Globus pallidus (tissue), 1 donor: ENCODE measurements at places on chromosomes 3 and 15.
A peak's percentile ranks its signal among the peaks of the same experiment; 100 is the strongest.

- no peak for DNase-seq
These were observed 130.1 kb upstream of the PRICKLE2 start for GRCh38 chr3:64355401-64355807.

DNA sequence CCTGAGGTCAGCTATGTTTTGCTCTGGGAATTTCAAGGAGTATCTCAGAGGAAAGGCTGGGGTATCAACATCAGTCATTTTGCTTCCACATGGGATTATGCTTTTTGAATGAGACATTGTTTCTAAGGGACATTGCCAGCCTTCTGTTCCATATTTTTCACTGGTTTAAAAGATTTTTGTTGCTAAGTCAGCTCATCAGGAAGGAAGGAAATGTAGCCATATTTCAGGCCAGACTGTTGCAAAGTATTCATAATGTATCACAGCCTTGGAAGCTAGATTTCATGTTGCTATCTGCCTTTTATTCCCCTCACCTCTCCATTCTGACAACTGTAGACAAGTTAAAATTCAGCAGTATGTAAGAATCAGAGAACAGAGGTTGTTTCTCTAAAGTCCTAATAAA, 61.0 kb upstream of the CHRM5 start:
- DNase-seq: no peak

DNA sequence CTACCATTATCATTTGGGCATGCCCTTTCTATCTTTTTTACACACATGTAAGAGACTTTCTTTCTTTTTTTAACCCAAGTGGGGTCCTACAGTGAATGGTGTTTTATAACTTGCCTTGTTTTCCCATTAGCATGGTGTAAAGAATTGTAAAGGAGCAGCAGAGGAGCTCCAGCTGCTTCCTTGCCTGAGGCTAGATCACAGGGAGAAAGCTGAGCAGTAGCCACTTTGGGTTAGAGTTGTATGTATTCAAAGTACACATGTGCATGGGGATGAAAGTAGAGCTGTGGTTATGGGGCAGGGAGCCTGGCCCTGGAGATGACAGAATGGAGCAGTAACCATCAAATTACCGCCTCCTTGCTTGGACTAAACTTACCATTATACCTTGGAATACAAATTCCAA, 231.1 kb upstream of the PDZRN3 start:
- no peak for DNase-seq

GRCh38 chr3:11245827-11246662, 26.2 kb upstream of the ATG7 start:
- no peak for DNase-seq

DNA sequence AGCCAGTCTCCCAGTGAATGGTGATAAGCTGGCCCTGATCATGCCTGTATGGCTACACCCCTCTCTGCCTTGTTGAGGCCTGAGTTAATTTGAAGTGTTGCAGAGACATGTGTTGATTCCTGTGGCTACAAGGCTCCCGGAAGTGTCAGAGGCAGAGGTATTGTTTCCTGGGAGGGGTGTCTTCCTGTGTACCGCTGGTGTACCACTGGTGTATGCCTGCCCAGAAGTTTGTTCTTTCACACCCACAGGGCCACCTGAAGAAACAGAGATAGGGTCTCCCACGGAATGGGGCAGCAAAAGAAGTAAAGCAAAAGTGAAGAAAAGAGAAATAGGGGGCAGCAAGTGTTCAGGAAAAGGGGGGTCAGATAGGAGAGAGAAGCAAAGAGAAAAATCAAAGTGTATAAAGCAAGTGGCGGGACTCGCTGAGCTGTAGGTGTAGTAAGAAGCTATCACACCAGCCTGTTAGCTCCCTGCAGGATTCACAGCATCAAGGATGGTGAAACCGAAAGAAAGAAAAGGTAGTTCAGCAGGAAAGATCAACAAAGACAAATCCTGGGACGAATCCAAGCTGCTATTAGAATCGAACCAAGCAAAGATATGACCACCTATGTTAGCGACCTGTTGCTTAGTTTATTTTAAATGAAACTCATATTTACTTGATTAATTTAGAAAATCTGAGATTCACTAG, 36.6 kb upstream of the CD47 start:
- no peak for DNase-seq

- no peak for DNase-seq
These were observed 31.4 kb upstream of the TBL1XR1 start for GRCh38 chr3:177228601-177229190.

- no peak for DNase-seq
These were observed 38.1 kb upstream of the SV2B start for GRCh38 chr15:91061997-91062396.

GRCh38 chr3:166060789-166061479, 223.7 kb upstream of the BCHE start:
- DNase-seq: no peak

DNA sequence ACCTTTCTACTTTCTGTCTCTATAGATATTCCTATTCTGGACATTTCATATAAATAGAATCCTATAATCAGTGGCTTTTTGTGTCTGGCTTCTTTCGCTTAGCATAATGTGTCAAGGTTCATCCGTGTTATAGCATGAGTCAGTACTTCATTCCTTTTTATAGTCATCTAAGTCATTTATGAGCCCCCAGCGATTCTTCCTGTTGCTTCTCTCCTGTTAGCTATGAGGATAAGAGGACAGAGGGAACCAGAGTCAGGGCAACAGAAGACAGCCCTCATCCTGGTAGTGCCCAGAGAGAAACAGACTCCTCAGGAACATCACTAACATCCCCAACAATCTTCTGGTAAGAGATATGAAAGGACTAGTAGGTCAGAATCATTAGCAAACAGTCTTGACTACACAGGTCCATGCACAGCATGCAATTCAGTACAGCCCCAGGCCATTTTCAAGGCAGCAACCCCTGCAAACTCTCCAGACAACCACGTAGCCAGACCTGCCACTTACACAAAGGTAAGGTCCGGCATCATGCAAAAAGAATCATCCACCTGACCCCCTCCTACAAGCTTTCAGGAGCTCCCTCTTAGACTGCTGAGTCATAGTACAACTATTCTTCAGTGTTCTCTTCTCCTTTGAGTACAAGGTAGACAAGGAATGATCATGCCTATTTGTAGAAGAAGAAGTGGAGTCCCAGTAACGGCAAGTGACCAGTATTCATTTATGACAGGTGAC, 91.5 kb downstream of the MYLK start:
- no peak for DNase-seq

- DNase-seq: peak; percentile 45
These were observed 211.6 kb downstream of the RAP2B start for GRCh38 chr3:153373606-153374005.

GRCh38 chr3:173988909-173989308, 591.4 kb downstream of the NLGN1 start:
- DNase-seq: no peak

DNA sequence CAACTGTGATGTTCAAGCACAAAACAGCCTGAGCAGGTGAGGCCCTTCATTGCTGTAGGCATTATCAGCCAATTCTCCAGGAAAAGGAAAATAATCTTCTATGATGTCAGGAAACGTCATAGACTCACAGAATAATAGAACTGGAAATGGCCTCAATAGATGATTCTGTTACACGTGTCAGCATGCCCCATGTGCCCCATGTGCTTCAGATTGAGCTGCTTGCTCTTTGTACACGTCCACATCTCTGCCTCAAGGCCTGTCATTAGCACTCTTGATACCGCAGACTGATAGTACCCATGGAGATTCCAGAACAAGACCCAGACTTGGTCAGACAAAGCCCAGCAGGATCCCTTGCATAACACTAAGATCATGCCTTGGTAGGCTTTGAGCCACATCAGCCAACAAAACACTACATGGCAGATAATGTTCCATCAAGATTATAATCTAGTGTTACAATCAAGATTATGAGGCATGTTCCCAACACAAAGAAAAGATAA, 95.9 kb downstream of the MEIS2 start:
- DNase-seq: no peak

DNA sequence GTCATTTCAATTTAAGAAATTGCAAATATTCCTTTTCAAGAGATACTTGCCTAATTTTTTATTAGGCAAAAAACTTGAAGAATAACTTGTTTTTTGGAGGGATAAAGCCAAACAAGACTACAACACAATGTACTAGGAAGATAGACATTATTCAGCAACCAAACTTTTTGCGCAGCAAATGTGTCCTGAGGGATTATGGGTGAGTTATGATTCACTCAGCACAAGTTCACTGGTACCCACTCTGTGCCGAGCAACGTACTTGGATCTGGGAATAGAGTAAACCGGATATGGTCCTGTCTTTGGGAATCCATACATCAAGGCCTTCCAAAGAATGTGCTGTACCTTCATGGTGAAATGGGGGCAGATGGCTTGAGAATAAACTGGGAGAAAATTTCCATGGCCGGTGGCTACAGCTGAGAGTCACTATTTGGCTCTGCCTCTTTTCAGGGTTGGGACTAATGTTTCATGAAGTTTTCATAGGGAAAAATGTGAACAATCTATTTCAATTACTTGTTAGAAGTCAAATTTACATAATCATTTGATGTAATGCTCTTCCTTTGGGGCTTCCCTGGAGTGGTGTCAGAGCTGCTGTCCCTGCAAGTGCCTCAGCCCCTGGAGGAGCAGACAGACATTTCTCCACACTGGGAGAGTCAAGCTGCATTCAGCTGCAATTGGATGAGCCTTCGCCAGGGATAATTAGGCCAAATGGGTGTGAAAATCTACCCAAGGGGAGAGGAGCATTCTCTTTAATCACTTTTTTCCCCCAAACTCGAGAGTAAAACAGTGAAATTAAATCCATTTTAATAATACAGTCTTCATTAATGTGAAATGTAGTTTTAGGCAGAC, 315.2 kb downstream of the CLSTN2 start:
- no peak for DNase-seq

GRCh38 chr3:77025471-77025870, 14.4 kb upstream of the ROBO2 start:
- DNase-seq: no peak

GRCh38 chr15:56017920-56018319, 24.5 kb upstream of the NEDD4 start:
- no peak for DNase-seq

GRCh38 chr3:151553888-151554287, 93.0 kb upstream of the IGSF10 start:
- DNase-seq: no peak

DNA sequence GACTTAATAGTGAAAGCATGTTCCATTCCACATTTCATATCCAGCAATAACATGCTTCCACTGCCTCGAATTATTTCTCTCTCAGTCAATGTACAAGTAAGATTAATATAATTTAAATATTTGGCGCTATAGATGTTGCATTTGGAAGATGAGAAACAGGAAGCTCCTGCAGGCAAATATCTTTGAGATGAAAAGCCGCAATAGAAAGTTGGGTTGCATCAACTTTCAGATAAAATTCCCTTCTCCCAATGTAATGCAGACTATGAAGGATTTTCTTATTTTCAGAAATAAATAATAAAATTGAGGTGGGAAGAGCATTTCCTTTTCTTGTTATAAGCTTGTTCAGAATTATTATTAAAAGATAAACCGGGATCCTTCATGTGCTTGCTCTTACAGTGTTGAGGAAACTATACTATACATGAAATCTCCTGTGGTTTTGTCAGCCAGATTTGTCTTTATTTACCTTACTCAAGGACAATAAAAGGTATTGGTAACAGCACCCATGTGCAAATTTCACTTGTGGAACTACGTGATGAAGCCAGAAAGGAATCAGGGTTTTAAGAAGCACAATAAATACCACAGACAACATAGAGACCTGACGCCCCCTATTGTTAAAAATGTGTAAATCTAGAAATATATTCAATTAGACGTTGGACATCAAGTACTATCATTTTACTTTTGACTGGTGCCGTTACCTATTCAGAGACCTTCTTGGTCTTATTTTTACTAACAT, 307.0 kb downstream of the ARPP21 start:
- peak; percentile 73 for DNase-seq

DNA sequence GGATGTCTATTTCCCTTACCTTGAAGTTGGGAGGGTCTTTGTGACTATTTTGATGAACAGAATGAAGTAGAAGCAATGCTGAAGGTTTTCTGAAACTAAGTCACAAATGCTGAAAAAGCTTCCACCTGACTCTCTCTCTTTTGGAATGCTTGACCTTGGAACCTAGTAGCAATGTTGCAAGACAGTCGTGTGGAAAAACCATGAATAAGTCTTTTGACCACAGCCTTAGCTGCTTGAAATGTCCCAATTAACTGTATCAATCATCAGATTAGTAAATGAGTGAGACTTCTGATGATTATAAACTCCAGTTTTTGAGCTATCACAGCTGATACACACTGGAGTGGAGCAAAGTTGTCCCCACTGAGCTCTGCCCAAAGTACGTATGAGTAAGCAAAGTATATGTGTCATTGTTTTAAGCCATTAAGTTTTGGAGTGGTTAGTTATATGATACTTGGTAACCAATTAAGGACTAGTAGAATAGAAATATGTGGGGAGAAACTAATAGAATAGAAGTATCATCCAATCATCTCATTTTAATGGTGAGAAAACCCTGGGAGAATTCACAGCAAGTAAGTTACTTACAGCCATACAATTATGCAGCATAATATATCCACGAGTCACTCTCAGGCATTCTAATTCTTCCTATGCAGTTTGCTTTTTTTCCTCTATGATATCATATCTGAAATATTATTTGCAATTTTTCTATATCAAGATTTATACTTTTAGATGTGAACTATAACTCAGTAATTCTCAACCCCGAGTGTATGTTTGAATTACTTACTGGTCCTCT, 1010.6 kb downstream of the ROBO2 start:
- no peak for DNase-seq
